ENCODE measurements at places on chromosomes 6 and 20.
A peak's percentile ranks its signal among the peaks of the same experiment; 100 is the strongest.

GRCh38 chr20:53023732-53024520 is 51.8 kb downstream of the TSHZ2 start:
- DNase-seq, result no peak

DNA sequence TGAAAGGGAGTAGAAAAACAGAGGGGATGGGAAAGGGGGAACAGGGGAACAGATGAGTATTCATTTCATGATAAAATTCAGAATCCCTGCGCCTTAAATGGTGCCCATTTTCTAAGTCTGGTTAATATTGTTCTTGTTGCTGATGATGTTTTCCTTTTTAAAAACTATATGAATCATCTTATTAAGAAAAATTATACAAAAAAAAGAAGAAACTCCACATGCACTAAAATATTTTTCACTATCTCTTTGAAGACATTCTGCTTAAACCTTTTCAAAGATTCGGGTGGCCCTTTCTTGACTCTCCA is 1.1 kb upstream of the TFAP2B start:
- DNase-seq, result no peak

DNA sequence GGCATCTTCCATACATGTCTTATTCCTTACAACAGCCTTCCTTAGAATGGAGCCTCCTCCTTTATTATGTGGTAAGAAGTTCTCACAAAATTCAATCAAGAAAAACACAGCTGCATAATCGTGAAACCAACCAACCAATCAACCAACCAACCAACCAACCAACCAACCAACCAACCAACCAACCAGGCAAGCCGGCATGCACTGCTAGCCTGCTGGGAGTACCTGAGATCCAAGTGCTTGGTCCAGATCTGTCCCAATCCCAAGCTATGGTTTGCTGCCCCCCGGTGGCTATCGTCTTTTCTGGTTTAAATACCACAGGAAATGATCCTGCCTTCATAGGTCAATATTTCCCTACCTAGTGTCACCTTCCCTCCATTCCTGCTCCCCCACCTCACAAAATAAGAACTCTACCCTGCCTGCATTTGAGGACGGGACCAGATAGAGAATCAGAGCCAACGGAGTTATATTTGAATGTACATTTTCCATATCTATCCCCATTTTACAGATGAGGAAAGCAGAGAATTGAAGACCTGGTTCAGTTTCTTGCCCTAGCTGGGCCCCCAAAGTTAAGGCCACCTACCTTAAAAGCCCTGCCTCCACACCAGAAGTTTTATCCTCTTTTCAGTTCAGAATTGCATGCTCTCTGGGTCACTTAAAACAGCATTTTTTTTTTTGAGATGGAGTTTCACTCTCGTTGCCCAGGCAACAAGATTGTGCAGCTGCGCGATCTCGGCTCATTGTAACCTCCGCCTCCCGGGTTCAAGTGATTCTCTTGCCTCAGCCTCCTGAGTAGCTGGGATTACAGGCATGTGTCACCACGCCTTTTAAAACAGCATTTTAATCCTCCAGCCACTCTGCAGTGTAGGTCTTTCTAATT is 27.1 kb downstream of the RAB44 start:
- peak; percentile 42 for DNase-seq

DNA sequence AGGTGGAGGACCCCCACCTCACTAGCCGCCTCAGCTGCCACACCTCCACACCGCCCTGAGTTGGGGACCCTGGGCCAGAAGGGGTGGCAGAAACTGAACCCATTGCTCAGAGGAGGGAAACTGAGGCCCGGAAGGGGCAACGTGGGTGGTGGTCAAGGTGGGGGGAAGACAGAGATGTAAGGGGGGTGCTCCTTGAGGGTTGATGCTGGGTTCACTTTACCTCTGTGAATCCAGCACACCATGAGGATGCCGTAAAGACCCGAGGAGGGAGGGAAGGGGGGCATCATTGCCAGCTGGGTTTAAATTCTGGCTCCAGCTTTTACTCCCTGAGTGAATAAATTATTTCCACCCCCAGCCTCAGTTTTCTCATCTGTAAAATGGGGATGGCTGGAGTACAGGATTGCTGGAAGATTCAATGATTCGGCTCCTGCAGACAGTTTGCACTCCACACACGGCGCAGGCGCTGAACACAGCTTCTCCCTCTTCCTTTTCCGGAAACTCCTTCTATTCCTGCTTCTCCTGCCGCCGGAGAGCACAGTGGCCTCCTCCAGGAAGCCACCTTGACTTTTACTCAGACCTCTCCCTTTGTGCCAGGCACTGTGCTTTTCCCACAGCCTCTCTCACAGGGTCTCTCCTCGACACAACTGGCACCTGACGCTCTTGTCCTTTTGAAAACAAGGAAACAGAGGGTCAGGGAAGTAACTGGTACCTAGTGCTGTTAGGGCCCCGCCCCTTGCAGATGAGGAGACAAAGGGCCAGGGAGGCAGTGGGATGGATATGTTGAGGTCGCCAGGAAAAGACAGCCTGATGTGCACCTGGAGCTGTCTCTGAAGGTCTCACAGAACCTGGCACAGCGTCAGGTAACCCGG is 59.4 kb downstream of the UBE2V1 start:
- no peak for DNase-seq

DNA sequence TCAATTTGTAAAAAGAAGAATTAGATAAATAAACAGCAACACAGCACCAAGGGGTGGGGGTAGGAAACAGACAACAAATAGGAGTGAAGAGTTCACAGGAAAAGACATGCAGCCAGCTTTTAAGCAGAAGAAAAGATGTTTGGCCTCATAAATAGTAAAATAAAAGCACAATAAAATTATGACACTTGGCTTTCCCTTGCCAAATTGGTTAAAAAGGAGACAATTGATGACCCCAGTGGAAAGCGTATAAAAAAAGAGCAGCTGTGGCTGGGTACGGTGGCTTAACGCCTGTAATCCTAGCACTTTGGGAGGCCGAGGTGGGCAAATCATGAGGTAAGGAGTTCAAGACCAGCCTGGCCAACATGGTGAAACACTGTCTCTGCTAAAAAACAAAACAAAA is 29.1 kb downstream of the BCAS1 start:
- DNase-seq, result no peak

GRCh38 chr6:33965766-33966165 is 162.0 kb upstream of the MLN start:
- DNase-seq, result no peak

DNA sequence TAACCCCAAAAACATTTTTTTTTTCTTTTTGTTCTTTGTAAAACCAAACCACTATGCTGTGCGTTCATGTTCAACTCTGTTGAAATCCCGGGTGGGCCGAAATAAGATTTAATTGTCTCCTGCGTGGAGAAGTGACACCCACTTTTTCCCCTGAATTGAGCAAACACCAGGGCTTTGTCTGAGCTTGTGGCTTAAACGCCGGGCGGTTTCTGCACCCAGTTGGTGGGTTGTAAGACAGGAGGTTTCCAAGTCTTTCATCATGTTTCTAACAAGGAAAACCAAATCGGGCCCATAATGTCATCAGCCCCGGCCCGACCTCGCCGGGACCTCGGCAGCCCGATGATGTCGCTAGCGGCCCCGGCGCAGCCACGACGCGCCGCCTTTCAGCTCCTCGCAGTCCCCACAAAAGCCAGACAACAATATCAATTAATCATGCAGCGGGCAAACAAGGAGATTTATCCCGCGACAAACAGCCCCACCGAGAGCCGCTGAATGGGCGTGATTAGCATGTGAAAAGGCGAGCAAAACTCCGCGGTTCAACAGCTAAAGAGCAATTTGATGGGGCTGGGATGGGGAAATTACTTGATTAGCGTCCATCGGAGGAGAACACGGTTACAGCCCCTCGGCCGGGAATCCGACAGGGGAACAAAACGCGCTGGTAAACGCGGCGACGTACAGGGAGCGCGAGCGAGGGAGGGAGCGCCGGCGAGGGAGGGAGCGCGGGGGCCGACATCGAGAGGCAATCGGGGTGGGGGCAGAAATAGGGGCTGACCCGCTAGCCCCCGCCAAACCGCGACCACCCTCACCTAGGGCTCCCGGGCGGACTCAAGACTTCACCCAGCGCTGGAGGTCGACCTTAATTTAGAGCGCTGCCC is 5.3 kb downstream of the LINC00237 start:
- DNase-seq, result peak; percentile 29
